NCI-H2081 (cell line): ENCODE measurements at places on chromosomes 4 and X.

- no peak for DNase-seq
Measured at GRCh38 chr4:182179751-182180150, 63.5 kb upstream of the TENM3 start.

- no peak for DNase-seq
Measured at GRCh38 chr4:147059064-147059731, 113.5 kb upstream of the TTC29 start.

DNA sequence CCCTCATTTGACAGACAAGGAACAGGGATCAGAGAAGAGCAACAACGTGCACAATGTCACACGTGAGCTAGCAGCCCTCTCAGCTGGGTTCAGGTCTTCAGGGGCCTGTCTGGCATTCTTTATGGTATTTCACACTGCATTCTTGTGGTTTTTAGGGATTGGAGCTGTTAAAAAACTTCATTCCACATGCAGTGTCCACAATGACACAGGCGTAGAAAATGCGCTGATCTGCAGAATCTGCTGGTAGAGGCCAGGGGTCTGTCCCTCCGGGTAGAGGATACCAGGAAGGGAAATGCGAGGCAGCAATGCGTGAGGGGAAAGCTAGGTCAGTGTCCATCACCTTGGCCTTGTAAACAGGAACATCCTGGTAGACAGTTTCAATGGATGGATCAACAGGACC, 36.6 kb downstream of the MAP7D3 start:
- DNase-seq: no peak

DNA sequence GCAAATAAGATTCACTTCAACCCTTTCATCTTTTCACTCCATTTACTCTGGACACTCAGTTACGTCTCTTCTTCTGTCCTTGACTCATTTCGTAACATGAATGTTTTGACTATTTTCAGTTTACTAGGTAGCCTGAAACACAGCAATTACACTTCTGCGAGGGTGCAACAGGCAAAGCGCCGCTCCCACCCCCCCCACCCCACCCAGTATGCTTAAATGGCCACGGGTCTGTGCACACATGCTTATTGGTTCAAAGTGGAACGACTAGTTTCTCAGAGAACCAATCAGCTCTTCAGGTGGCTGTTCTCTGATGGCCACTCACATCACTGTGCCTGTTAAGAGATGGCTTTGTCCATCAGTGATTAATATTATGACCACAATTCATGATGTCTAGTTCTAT, 3.5 kb downstream of the BEND4 start:
- DNase-seq: no peak

DNA sequence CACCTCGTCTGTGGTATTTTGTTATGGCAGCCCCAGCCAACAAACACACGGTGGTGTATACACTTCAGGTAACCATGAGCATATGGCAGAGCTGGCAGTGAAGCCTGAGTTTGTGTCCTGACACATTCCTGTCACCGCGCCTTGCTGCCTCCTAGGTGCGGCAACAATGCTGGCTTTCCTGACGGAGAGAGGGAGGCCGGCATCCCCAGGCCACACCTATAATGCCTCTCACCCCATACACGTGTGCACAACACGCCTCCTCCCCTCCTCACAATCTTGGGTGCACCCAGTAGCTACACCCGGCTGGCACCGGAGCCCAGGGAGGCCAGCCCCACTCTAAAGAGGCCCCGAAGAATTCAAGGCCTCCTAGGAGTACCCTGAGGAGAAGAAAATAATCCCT, 158.5 kb downstream of the NSUN7 start:
- no peak for DNase-seq

DNA sequence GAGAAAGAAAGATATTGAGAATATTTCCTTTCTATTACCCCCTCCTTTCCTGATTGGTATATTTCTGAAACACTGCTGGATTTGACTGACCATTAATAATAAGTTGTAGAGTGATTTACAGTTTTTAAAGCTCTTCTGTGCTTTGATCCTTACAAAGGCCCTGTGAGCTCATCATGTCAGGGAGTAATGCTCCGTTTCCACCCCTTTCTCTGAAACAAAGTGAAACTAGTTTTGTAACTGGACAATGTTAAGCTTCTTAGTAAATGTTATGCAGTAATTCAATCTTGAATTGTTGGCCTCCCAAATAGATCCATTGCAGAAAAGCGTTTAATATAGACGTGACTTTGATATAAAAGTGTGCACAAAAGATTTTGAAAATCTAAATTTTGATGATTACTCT, 190.1 kb upstream of the GNPDA2 start:
- DNase-seq: no peak

DNA sequence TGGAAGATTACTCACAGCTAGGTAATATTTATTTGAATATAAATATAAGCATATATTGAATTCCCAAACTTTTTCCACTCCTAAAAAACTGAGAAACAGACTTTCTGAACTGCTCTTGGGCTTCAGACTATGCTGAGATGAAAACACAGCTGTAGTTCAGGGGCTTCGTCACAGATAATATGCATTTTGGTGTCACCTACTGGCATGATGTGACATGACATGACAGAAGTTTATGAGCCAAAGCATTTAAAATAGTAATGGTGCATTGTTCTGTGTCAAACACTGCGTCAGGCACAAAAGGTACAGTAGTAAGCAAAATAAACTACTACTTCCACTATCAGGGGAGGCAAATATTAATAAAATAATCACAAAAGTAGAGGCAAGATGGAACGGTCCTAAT, 171.3 kb downstream of the BTC start:
- peak; percentile 54 for DNase-seq

- no peak for DNase-seq
Measured at GRCh38 chrX:117835034-117835433, 281.6 kb downstream of the KLHL13 start.

- no peak for DNase-seq
Measured at GRCh38 chr4:152424977-152425376, 110.9 kb downstream of the FBXW7 start.

- DNase-seq: no peak
Measured at GRCh38 chr4:84875636-84876371, 90.7 kb downstream of the WDFY3 start.

DNA sequence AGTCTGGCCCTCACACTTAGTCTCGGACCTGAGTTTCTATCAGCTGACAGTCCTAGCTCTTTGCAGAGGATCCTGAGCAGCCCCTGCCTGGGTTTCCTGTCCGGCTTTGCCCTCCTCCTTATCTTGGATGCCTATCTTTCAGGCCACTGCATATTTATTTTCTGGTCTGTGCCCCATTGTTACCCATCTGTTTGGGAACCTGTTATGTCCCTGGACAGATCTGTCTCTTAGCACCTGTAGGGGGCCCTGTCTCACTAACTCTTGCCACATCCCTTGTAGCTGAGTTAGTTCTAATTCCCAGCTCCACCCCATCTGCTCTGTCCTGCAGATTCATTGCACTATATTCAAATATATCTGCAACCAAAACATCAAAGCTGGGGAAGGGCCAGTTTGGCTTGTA, 514.9 kb upstream of the LCORL start:
- no peak for DNase-seq

GRCh38 chrX:109440475-109440874, 41.4 kb downstream of the GUCY2F start:
- DNase-seq: no peak

GRCh38 chr4:88791274-88791673, 93.6 kb upstream of the NAP1L5 start:
- no peak for DNase-seq

DNA sequence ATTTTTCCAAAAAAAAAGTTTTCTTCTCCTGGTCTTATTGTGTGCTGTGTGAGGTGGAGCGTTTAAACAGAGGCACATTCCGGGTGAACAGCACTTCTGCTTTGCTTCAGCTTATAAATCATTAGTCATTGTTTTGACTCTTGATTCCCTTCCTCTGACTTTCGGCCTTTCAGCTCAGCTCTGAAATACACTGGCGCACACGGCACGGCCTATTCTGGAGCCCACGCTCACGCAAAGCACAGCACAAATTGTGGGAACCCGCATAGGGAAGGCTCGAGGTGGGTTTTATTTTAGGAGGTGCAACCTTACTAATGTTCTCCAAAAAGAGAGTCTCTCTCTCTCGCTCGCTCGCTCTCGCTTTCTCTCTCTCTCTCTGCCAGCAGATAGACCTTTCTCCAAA, 4.0 kb downstream of the POU3F4 start:
- no peak for DNase-seq

- no peak for DNase-seq
Measured at GRCh38 chrX:4710618-4711433, 997.4 kb upstream of the PRKX start.

GRCh38 chrX:153770601-153771414, 6.8 kb downstream of the PLXNB3 start:
- no peak for DNase-seq

- DNase-seq: no peak
Measured at GRCh38 chr4:165813606-165814005, 59.4 kb upstream of the TLL1 start.

DNA sequence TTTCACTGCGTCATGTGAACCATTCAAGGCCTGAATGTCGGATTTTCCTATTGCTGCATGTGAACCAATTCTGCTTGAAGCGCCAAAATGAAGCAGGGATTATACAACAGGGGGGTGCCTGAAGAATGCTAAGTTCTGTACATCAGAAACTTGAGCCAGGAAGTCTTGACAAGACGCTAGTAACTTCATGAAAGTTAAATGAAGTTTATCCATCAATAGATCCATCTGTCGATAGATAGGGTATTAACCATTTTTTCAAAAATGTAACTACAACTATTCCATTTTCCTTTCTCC, 590 bp upstream of the NAF1 start:
- DNase-seq: no peak

GRCh38 chr4:85774000-85774399, 299.1 kb downstream of the ARHGAP24 start:
- DNase-seq: no peak

- DNase-seq: peak; percentile 4
Measured at GRCh38 chrX:29090811-29091210, 503.6 kb downstream of the IL1RAPL1 start.

GRCh38 chr4:85114526-85114925, 148.0 kb upstream of the WDFY3 start:
- DNase-seq: no peak

DNA sequence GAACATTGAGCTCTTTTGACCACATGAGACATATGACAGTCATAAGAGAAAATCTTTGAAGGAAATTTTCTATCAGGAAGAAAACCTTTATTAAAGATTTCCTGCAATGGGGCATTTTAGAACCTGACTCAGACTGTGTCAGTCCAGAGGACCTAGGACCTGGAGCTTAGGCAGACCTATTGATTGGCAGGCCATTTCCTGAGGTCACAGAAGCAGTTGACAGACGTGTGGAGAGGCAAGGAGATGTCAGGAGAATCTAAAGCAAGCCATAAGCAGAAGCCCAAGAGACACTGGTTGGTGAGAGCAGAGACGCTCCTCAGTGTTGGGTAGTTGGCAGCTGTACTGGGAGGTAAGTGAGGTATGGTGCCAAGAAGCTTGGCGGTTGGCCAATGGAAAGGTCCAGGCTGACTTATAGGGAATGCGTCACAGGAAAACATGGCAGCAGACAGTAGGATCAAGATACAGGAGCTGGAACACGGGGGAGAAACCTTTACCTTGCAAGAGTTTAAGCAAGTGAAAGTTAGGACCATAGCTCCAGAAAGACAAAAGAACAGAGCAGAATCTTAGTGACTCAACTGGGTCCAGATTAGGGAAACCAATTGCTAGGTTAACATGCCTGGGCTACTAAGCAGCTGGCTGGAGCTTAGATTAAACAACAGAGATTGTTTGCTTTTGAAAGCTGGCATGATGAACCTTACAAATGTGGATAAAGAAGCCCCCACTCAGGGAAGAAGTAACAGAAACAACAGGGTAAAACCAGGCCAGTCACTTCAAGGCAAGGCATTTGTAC, 18.6 kb downstream of the PALLD start:
- peak; percentile 66 for DNase-seq
